G401 (cell line): ENCODE measurements at places on chromosomes 7 and 10.

GRCh38 chr7:41655426-41655825 lies 47.5 kb downstream of the INHBA start:
- no peak for DNase-seq

- no peak for DNase-seq
These were observed 24.7 kb upstream of the ZNF862 start for GRCh38 chr7:149813254-149814035.

- DNase-seq = no peak
These were observed 13.3 kb downstream of the AKR1E2 start for GRCh38 chr10:4839353-4839752.

DNA sequence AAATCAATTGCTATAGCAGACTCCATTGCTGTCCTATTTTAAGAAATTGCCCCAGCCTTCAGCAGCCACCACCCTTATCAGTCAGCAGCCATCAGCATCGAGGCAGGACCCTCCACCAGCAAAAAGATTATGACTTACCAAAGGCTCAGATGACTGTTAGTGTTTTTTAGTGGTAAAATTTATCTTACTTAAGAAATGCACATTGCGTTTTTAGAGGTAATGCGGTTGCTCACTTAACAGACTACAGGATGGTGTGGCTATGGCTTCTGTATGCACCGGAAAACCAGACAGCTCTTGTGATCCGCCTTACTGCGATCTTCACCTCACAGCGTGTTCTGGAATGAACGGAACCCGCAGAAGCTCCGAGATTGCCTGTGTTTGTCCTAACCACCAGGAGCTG lies 58.1 kb downstream of the WDR37 start:
- DNase-seq = no peak
